Lower leg skin (tissue), 4 donors: ENCODE measurements at places on chromosomes 7 and 10. TPM values are rescaled to one million over a fixed set of nuclear protein-coding genes. Genes with fewer than 3 reads are reported as not detected.
A peak's percentile ranks its signal among the peaks of the same experiment; 100 is the strongest.

DNA sequence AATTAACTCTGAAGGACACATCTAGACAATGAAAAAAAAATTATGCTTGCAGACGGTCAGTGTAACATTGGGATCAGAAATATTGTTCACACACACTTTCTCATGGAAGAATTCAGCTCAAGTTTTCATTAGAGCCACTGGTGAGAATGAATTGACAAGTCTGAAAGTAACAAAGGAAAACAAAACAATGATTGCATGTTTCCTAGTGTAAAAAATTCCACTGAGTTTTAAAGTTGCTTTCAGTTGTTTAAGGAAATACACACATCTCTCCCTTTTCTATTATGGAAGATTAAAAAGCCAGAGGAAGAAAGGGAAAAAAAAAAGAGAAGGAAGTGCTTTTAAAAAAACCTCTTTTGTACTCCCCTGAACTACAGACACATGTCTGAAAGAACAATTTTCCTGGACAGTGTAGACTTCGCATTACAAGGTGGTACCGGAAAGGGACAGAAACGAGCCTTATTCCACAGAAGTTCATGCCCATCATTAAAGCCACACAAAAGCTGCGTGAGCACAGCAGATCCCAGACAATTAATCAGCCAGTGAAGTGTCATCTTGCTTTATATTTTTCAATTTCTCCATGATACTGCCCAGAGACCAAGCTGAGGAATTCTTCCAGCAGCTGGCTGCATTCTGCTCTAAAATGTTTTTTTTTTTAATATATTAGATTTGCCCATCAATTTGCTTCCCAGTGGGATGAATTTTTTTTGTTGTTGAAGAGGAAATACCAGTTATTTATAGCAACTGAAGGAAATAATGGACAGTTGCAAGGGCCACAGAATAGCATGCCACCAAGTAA, 294.8 kb downstream of the DOCK4 start:
- no peak for DNase-seq

- DNase-seq = no peak
Observed at GRCh38 chr7:90752051-90752450, 155.9 kb downstream of the CDK14 start.

- DNase-seq = no peak
Observed at GRCh38 chr7:43905956-43906330, 453 bp downstream of the URGCP start.

GRCh38 chr7:47890606-47891005, 57.7 kb downstream of the PKD1L1 start:
- DNase-seq = peak; percentile 5

GRCh38 chr7:95367606-95368005, 28.6 kb downstream of the PON3 start:
- no peak for DNase-seq

DNA sequence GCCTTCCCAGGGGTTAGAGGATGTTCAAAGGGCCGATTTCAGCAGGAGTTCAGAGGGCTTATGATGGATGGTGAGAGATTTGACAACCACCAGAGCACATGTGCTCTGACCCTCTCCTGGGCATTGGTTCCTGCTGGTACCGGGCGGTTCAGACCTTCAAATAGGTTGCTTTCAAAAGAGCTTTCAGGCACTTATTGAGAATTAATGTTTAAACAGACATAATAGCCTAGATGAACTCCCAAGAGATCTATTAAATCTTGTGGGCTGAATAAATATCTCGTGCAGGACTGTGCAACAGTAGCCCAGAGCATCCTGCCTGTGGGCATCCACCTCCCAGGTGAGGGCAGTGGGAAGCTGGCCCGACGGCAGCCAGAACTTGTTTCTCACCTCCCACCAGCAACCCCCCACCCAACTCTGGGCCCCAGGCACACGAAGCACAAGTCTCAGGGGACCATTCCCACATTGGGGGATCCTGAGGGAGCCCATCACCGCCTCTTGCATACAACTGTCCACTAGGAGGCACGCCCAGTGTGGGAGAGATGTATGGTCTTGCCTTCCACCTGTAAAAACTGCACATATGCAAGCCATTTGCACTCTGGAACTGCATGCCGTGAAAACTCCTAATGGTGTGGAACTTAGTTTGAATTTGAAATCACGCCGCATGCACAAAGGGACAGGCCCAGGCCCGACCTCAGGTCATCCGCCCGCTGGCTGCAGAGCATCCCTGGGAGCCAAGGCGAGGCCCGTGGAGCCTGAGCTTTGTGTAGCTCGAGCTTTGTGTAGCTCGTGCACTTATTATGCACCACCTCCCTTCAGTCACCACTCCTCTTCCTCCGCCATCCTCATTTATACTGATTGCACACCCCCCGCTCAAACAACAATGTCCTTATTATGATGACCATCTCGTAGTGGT, 147.8 kb downstream of the ADCY1 start:
- DNase-seq = no peak

Gene CAV2
- total RNA-seq = 70.8 TPM

Gene ZNF518A
- 12.1 TPM for total RNA-seq

Gene PDZD7
- 4.8 TPM for total RNA-seq

Gene COL26A1
- not detected for total RNA-seq
